ENCODE measurements at places on chromosomes 6 and 20.

DNA sequence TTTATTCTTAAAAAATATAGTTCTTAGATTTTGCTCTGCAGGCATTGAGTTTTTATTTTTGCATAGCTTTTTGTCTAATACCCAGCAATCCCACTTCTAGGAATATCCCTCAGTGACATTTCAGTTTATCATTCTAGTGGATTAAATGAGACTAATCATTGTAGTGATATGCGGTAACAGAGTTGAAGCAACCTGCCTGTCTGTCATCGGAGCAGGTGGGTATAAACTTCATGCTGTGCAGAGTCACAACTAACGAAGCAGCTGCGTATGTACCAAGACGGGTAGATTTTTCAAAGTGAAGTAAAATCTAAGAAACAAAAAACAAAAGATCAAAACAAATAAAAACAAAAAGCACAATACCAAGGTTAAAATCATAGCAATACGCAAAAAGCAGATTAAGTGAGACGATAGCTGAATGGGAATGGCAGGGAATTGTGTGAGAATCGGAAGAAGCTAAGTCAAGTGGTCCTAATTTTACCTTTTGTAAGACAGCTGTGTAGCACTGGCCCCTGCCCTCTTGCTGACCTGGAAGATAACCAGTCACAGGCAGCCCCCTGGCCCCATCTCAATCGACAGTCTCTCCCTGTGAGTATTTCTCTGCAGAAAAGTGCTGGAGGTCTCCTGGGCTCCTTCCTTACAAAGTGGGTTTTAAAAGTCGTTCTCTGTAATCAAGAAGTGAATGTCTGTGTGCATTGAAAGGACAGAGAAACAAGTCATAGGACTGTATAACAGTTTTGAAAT is 169.2 kb downstream of the OR2B2 start:
- no peak for DNase-seq

- DNase-seq: no peak
Measured at GRCh38 chr20:36236786-36237121, 476 bp downstream of the AAR2 start.

DNA sequence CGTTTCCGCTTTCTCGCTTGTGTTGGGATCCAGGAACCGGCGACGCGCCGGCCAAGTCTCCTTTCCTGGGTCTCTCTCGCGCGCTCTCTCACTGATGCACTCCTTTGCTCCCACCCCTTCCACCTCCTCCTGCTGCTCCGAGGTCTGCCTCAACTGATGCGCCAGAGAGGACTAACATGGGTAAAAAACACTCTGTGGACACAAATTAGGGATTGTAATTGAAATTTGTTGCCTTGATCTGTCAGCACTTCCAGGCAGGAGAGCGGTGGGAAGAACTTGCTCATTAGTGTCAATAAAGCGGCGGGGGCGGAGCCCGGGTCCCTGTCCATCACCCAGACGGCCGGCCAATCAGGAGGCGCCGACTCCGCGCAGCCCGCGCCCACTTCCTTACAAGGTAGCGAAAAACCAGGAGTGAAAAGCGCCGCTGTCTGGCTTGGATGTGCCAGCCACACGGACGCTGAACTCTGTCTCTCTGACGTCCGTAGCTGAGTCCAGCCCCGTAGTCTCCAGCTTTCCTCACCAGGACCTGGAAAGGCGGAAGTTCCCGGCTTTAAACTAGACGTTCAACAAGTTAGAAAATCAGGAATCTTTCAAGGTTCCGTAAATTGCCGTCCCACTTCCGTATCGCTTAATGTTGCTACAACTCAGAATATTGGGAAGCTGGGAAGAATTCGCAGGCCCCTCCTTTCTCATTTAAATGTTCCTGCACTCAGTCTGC is at the start of gene TBX18:
TSS of gene TBX18 (minus strand) at position 267 of the 718 bp plus-strand sequence. CDS start 417 bp downstream, outside the sequence.
- no peak for DNase-seq

- DNase-seq: no peak
Measured at GRCh38 chr6:150115769-150116168, 27.1 kb upstream of the PPP1R14C start.

- no peak for DNase-seq
Measured at GRCh38 chr20:25692499-25692898, 4.2 kb downstream of the ZNF337 start.

GRCh38 chr6:20481281-20481680 is 53.0 kb upstream of the CDKAL1 start:
- no peak for DNase-seq

GRCh38 chr6:2102316-2102883 is 143.0 kb downstream of the GMDS start:
- DNase-seq: no peak

GRCh38 chr20:60123096-60123495 is 164.9 kb downstream of the CDH26 start:
- no peak for DNase-seq

DNA sequence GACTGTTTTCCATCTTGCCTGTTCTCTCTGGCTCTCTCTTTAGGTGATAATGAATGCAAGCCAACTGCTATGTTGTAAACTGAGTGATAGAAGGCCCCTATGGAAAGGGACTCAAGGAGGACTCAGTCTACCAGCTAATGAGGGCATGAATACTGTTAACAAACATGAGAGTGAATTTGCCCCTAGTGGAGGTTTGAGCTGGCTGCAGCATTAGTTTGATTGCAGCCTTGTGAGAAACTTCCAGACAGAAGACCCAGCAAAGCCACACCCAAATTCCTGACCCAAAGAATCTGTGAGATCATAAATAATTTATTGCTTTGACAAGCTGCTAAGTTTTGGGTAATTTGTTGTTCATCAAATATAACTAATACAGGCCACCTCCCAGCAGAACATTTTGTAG is 50.0 kb upstream of the PLCB1 start:
- DNase-seq: no peak

DNA sequence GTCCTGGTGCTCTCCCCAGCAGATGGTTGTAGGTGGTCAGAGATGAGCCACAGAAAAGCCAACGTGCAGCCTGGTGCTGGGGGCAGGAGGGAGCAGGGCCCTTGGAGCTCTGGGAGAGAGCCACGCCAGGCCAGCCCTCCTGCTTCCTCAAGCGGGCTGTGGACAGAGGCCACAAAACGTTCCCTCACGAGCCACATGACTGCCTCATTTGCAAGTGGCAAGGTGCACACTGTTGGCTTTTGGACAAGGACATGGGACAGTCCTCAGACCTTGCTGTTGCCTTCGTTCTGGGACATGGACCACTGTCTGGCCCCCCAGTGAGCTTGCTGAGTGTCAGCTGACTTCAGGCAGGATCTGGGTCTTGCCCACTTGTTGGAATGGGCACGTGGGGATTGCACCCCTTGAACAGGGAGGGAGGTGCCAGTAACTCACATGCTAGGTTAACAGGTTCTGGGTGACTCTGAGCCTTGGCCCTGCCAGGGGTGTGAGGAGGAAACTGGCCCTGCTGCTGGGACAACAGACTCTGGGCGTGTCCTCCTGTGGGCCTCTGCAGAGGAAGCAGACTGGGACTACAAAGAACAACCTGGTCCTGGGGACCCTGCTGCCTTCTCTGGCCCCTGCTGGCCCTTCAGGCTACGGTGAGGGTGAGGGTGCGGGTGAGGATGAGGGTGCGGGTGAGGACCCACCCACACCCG is 2.6 kb downstream of the SLCO4A1 start:
- no peak for DNase-seq

All from GM10248 (cell line).